ENCODE measurements at places on chromosomes 5 and 9. TPM values are rescaled to one million over a fixed set of nuclear protein-coding genes. Genes with fewer than 3 reads are reported as not detected.

The IL3 gene
- total RNA-seq, result 0.40 TPM

The GRIA1 gene
- not detected for total RNA-seq

The DNAJB5 gene
- 4.6 TPM for total RNA-seq

The OR1Q1 gene
- not detected for total RNA-seq

The SAXO1 gene
- total RNA-seq, result 0.10 TPM

The ZNF367 gene
- 32.5 TPM for total RNA-seq

The BTNL3 gene
- not detected for total RNA-seq

The SHOC1 gene
- total RNA-seq, result not detected

The ADRA1B gene
- not detected for total RNA-seq

The ADAMTS13 gene
- 2.3 TPM for total RNA-seq

The DMRT2 gene
- not detected for total RNA-seq

The IL7R gene
- total RNA-seq, result 451 TPM

The NMUR2 gene
- not detected for total RNA-seq

The C5orf46 gene
- total RNA-seq, result not detected

The MEGF10 gene
- not detected for total RNA-seq
